Large intestine (tissue), 12 donors: ENCODE measurements at places on chromosomes 13 and 19.

DNA sequence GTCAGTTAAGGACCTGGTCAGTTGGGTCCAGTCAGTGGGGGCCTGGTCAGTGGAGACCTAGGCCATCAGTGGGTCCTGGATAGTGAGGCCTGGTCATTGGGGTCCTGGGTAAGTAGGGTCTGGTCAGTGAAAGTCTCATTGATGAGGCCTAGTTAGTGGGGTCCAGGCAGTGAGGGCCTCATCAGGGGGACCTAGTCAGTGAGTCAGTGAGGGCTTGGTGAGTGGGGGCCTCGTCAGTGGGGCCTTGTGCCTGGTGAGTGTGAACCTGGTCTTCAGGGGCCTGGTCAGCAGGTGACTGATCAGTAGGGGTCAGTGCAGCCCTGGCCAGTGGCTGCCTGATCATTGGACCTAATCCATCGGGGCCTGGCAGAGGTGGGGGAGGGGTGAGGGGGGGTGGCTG, 42.6 kb upstream of the TPM4 start:
- DNase-seq, result no peak

DNA sequence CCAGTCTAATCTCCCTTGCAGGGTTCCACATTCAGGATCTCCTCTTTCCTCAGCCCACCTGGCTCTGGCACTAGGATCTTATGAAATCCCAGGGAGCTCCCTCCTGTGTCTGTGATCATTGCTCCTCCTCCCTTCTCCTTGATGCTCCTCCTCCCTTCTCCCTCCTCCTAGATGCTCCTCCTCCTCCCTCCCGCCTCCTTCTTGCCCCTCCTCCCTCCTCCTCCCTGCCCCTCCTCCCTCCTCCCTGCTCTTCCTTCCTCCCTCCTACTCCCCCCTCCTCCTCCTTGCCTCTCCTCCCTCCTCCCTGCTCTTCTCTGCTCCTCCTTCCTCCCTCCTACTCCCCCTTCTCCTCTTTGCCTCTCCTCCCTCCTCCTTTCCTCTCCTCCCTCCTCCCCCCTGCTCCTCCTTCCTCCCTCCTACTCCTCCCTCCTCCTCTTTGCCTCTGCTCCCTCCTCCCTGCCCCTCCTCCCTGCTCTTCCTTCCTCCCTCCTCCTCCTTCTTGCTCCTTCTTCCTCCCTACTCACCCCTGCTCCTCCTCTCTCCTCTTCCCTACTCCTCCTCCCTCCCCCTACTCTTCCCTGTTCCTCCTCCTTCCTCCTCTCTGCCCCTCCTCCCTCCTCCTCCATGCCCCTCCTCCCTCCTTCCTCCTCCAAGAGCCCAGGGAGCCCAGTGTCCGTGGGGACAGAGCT, 14.9 kb upstream of the ZBTB7A start:
- no peak for DNase-seq

DNA sequence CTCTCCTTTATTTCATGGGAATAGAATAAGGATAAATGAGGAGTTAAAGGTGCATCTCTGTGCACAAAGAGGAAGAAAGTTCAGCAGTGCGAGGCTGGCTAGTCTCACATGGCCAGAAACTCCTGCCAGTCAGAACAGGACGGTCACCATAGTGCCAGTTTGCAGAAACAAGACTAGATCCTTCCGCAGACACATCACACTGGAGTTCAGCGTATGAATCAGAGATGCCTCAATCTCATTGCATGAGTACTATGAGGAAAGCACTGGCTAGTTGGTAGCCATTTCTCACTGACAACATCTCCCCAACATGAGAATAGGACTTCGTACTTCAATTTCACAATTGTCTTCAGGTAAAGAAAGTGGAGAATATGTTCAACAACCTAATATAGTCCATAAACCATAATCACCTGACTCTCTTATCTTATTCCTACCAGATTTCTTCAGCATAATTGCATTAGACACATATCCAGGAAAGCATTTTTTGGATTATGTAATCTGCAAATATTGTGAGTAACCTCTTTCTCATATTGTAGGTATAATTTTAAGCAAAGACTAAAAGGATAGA, 34.9 kb downstream of the RXFP2 start:
- DNase-seq, result peak; percentile 74

GRCh38 chr19:16442386-16443276, 29.1 kb downstream of the EPS15L1 start:
- peak; percentile 47 for DNase-seq

DNA sequence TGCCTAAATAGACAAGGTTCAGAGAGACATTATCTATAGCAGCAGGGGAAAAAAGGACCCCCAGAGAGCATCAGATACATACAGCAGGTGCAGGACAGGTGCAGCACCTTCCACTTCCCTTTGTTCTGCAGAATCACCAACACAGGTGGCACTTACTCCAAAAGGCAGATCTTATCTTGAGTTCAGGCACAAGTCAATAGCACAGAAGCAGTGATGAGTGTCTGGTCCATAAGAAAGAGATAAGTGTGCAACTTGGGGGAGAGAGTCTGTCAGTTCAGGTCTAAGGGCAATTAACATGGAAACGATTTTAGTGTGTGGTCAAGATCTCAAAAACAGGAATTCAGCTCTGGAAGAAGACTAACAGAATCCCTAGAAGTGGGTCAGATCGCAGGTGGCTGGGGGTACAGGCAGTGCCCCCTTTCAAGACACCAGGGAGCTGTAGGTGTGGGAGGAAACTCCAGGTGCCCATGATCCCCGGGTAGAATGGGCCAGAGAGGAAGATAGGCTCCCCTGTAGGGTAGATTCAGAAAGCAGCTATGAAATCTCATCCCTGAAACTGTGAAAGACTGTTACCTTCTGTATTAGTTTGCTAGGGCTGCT, 40.6 kb downstream of the TNFSF11 start:
- DNase-seq, result no peak

- DNase-seq, result no peak
Observed at GRCh38 chr13:86066611-86067365, 267.6 kb upstream of the SLITRK6 start.

DNA sequence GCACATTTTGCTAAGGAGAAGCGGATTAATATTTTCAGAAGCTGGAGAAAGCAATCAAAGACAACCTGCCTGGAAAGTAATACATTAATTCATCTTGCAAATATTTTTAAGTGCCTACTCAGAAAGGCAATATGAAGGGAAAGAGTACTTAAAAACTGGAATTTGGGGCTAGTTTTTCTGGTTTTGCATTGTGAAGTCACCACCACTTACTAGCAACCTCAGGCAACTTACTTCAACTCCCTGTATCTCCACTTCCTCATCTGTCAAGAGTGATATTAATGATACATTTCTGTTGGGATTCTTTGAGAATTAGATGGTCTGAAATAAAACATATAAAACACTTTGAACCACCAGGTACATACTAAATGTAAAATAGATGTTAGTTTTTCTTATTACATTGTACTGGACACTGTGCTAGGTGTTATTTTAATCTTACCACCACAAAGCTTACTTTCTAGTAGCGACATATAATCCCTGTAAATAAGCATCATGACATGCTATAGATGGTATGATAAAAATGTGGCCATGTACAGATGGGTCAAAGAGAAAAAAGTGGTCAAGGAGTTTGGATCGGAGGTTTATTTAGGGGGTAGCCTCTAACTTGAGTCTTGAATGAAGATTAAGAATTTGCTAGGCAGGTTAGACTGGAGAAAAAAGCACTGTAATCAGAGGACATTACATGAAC, 101.2 kb downstream of the SPRY2 start:
- DNase-seq, result no peak

- DNase-seq, result no peak
Observed at GRCh38 chr19:33263325-33264023, 37.8 kb upstream of the SLC7A10 start.

DNA sequence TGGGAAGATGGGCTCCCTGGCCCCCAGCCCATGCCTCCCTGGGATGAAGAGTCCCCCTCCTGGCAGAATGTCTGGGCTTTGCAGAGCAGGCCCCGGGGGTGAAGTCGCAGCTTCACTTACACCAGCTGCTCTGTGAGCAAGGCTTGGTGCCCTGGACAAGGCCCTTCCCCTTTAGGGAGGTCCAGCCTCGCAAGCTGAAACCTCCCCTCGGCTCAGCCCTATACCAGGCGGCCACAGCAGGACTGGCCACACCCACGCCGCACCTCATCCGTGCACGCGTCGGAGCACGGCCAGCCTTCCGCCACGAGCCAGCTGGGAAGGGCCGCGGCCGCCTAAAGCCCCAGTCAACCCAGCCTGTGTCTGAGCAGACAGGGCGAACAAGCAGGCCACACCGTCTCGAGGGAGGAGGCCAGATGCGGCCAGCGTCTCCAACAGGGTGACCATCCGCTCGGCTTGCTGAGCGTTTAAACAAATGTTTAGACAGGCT, 83.2 kb upstream of the MCF2L start:
- peak; percentile 89 for DNase-seq

DNA sequence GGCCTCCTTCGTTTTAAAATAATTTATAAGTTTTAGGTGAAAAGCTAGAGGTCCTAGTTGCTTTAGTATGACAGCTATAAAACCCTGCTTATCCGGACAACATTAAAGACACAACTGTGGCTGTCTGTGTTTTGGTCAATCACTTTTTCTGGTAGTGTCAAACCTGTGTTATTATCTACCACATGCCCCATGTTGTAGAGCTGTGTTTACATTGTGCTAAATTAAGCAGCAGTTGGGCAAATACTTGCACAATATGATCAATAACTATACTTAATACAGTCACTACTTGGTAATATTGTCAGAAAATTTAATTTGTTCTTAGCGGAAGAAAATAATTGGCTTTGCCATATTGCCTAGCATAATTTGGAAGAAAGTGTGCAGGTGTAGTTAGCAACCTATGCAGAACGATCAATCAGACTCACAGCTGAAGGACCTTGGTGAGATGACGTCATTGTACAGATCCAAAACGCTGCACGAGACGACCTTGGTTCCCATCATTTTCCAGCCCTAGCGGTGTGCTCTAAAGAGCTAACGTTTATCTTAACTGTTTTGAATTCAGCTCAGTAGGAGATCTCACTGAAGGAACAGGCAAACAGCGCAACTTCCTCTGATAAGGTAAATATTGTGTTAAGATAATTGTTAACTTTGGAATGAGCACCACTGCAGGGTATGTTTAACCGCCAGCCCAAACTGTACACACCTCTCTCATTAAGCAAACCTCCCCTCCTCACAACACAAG, 476.6 kb downstream of the IRS2 start:
- DNase-seq, result peak; percentile 24

- DNase-seq, result peak; percentile 9
Observed at GRCh38 chr13:42836930-42837690, 55.7 kb downstream of the FAM216B start.

DNA sequence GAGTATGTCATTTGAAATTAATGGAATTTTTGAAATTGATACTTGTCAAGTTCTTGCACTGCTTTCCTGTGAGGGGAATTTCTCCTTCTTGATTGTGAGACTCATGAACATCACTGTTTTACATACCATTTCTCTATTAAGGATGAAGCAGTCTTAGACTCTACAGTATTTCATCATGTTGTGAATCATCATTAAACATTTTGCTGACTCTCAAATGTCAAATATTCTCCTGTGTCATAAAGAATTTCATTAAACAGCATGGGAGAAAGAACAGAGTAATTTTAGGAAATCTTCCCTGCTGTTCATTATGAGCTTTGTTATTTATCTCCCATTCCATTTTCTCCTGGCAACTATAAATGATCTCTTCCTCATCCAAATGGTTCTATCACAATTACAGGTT, 729.0 kb downstream of the PCDH9 start:
- no peak for DNase-seq

- DNase-seq, result no peak
Observed at GRCh38 chr13:91824416-91824815, 426.0 kb downstream of the GPC5 start.

DNA sequence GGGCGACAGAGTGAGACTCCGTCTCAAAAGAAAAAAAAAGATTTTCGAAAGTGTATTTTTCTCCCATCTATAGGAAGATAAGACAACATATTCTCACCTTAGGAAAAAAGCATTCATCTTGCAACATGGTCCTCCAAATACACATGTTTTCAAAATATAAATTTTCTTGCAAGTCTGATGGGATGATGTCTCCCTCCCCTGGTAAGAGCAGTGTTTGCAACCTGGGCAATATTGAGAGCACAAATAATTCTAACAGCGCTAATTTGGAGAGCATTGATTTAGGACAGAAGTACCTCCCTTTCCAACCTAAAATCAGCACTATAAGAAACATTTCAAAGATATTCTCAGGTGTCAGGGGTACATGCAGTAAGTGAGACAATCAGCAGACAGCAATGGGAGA, 61.0 kb upstream of the SHISA2 start:
- no peak for DNase-seq

GRCh38 chr13:50589651-50590054, 253.8 kb downstream of the DLEU7 start:
- peak; percentile 48 for DNase-seq

DNA sequence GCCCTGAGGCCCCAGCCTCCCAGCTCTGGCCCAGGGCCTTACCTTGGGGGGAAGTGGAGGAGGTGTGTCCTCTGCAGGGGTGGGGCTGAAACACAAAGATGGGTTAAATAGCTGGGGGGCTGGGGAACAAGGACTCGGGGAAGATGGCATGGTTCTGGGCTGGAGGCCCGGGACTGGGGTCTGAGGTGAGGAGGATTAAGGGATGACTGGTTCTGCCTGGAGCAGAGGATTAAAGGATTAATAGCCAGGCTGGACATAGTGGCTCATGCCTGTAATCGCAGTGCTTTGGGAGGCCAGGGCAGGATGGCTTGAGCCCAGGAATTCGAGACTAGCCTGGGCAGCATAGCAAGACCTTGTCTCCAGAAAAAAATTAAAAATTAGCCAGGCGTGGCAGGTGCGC, 11.6 kb downstream of the MAP4K1 start:
- no peak for DNase-seq

- no peak for DNase-seq
Observed at GRCh38 chr13:86992251-86992650, 678.9 kb upstream of the SLITRK5 start.

DNA sequence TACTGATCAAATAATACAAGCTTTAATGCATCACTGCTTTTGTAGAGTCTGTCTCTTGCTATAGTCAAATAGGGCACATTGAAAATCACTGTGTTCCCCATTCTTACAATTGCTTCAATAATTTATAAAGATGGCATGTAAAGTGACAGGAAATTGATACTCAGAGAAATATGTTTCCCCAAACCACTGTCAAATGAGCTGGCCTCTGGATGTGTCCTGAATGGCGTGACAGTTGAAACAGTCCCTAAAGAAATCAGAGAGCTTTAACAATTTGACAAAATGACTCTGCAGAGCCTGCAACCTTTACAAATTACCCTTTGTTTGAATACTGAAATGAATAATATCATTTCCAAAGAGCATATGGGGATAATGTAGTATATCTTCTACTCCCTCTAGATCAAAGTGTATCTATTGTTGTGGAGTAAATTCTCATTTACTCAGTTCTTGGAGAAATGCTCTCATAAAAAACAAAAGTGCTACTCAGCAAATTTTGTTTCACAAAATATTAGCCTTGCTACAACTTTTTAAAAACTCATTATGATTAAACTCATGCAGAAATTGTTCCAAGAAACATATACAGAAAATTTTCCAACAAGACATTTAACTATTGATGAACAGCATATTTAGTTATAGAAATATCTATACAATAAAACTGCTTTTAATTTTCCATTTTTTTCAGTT, 763.2 kb upstream of the SPRY2 start:
- DNase-seq, result no peak

DNA sequence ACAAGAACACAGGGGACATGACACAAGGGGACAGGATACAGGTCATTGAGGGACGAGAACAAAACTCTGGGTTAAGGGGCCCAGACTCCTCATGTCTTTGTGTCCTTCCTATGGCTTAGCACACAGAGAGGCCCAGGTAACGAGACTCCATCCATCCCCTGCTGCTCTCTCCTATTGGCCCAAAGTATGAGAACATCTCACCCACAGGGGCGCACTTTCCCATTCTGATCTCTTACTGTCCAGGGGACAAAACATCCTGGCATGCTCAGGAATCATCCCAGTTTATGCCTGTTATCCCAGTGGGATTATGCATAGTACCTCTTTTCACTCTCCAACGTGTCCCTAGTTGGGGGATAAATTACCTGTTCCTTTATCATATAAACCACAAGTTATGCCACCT, 19.2 kb downstream of the C13orf42 start:
- no peak for DNase-seq
